ENCODE measurements at places on chromosomes 11 and 22. TPM values are rescaled to one million over a fixed set of nuclear protein-coding genes. Genes with fewer than 3 reads are reported as not detected.

The APOL5 gene
- total RNA-seq = not detected

The POU2AF2 gene
- not detected for total RNA-seq

The NLRP14 gene
- not detected for total RNA-seq

The KREMEN1 gene
- total RNA-seq = 0.17 TPM

- DNase-seq = no peak
Measured at GRCh38 chr22:35611200-35611890, 5.8 kb downstream of the MB start.

- DNase-seq = no peak
Measured at GRCh38 chr11:19929147-19929546, 216.5 kb downstream of the NAV2 start.

DNA sequence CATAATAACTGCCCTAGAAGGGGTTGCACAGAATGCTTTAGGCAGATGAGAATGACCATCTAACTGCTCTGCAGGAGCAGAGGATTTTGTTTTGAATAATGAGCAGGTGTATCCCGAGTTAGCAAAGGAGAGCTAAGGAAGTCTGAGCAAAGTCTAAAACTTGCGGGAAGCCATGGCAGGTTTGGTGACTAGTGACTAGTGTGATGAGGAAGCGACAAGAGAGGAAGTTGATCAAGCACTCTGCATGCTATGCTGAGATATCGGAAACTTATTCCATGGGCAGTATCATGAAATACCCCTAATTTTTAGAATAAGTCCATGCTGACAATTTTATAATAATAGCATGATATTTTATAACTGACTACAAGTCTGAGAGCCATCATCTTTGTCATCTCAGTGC is 12.9 kb downstream of the OLFML1 start:
- DNase-seq = no peak

DNA sequence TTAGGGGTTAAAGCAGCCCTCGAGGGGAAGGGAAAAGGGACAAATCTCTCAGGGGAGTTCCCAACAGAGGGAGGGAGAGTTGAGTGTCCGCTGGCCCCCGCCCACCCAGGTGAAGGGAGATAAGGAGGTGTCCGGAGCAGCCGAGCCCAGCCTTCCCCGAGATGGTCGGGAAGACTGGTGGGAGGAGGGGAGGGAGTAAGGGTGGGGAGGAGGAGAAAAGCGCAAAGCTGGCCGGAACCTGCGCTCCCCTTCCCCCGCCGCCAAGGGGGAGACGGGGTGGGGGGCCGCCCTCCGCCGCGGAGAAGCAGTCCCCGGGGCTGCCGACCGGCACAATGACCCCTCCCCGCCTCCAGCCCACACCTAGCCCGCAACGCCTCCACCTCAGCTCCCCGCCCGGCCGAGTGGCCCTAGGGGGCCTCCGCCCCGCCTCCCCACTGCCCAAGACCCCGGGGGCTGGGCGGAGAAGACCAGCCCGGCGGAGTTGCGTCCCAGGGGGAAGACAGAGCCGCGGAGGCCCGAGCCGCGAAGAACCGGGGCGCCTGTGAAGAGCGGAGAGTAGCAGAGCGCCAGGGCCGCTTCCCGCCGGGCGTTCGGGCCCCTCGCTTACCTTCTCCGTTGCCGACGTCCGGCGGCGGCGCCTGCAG is 479 bp downstream of the RSF1 start:
- peak; percentile 74 for DNase-seq

- no peak for DNase-seq
Measured at GRCh38 chr22:45319324-45319685, 9.6 kb downstream of the FAM118A start.

DNA sequence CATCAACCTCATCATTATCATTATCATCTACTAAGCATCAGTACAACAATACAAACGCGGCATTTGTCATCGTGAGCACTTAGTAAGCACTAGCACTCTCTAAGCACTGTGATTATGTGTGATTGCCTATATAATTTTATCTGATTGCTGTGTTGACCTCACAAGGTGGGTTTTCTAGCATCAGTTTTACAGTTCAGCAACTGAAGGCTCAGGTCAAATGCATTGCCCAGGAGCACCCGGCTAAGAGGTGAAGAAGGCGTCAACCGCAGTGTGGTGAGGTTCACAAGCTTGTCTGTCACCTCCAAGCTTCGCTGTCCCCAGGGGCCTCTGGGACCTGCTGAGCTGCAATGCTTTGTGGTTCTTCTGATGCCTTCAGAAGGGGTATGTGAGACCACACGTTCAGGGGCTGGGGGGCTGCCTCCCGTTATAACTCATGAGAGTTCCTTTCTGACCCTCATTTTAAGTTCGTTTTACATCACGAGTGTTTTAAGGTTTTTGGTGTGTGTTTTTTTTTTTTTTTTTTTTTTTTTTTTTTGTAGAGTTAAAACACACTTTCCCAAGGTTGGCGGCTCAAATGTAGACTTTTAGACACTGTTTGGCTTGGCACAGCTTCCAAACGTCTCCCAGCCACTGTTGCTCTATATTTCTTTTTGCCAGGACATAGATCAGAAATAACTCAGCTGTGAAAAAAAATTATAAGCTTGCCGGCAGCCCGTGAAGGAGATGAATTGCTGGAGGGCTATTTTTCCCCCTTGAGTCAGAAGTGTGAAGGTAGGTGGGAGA is 33.8 kb upstream of the SCUBE1 start:
- peak; percentile 68 for DNase-seq

DNA sequence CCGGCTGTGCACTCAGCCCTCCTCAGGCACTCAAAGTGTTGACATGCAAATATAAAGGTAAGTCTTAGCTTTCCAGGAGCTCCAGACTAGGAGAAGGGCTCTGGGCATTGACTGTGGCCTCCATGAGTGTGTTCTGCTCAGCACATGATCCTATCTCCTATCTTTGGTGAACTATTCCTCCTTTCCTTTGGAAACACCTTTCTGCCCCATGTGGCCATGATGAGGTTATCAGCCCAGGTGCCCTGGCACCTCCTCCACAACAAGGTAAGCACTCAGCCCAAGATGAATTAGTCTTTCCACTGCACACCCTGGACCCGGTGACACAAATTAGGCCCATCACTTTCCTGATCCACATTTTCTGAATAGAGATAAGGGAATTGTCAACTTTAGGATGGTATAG is 37.9 kb upstream of the LMO1 start:
- DNase-seq = peak; percentile 25

All from natural killer cell treated with Interleukin-12 subunit alpha and Interleukin-12 subunit beta and Interleukin-15 and Interleukin-18, amount 100 ng/mL, for 72 hours (primary cell).